ENCODE measurements at places on chromosomes 5 and 9.

DNA sequence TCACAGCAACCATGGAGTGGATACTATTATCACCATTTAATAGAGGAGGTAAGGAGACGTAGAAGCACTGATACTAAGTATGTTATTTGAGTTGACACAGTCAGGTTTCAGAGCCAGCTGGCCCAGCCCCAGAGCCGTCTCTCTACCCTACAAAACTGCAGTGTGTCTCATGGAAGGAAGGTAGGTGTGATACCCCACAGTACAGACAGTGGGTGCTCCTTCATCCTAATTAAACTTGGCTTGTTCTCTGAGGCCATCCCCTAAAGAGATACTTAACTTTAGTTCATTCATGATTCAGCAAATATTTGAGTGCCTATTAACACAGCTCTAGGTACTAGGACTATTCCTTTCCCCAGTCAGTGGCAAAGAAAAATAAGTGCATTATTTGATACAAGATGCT lies 22.6 kb downstream of the PIP5K1B start:
- no peak for DNase-seq

GRCh38 chr5:137630216-137630971 lies 105.5 kb downstream of the KLHL3 start:
- DNase-seq: no peak

DNA sequence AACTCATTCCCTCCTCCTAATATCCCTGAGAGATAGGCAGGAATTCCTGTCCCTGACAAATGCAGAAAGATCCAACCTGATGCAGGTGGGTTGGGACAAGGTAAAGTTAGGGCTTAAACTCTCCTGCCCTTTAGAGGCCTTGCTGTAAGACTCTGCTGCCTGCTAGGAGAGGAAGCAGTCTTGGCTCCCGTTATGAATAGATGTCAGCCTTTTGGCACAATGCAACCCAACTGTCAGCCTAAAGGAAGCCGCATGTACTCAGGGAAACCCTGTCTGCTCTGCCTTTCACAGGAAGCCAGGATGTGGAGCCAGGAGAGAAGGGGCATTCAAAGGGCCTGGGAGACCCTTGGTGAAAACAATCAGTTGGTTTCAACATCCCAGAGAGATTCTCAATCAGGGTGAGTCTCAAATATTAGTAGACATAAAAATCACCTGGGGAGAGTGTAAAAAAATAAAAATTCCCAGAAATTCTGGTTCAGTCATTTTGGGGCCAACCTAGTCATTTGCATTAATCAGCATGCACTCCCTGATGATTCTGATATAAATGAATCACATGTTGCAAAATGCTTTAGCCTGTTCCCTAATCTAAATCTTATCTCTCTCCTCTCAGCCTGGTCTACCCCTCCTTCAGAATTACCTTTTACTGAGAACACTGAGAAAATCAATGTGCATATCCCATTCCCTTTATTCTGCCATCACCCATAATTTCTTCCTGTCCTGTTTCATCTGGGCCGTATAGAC lies 136.2 kb upstream of the TRIM32 start:
- no peak for DNase-seq

DNA sequence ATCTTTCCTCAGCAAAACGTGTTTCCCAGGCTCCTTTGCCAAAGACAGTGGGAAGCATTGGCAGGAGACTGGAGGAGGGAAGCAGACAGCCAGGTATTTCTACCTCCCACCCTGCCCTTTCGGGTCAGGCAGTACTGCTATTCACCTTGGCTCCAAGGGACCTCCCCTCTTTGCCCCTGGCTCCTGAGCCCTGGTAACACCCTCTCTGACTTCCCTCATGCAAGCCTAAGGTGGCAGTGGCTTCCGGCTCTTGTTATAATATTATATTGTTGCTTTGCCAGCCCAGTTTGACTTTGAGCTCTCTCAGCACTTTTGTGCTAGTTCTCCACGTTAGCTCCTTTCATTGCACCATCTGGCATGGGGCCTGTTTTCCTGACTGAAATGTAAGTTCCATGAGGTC lies 81.6 kb upstream of the IFNK start:
- no peak for DNase-seq

- DNase-seq: no peak
Measured at GRCh38 chr5:67917561-67917960, 298.0 kb upstream of the PIK3R1 start.

DNA sequence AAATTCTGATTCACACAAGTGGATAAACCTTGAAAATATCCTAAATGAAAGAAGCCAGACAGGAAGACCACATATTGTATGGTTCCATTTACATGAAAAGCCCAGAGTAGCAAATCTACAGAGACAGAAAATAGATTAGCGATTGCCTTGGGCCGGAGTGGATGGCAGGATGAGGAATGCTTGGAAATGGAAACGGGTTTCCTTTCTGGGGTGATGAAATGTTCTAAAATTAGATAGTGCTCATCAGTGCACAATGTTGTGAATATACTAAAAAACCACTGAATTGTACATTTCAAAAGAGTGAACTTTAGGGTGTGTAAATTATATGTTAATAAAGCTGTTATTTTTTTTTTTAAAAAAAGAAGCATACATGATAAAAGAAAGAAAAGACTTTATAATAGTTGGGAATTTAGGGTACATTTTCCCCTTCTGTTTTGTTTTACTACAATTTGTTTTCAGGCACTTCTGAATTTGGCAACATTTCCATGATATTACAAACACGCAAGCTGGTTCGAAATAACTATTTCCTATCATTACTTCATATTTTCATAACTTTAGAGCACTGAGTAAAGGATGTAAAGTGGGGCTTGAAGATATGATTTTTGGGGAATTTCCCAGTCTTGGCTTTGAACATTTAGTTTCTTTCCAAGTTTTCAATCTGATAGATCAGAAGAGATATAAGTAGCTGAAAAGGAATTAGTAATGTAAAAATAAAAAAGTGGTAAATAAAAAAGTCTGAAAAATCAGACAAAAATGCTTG lies 23.9 kb downstream of the SLC35A4 start:
- no peak for DNase-seq
